Activated naive CD4-positive, alpha-beta T cell (primary cell): ENCODE measurements at places on chromosomes 12 and 14.

GRCh38 chr14:93790966-93791365 lies 2.7 kb upstream of the PRIMA1 start:
- no peak for DNase-seq

DNA sequence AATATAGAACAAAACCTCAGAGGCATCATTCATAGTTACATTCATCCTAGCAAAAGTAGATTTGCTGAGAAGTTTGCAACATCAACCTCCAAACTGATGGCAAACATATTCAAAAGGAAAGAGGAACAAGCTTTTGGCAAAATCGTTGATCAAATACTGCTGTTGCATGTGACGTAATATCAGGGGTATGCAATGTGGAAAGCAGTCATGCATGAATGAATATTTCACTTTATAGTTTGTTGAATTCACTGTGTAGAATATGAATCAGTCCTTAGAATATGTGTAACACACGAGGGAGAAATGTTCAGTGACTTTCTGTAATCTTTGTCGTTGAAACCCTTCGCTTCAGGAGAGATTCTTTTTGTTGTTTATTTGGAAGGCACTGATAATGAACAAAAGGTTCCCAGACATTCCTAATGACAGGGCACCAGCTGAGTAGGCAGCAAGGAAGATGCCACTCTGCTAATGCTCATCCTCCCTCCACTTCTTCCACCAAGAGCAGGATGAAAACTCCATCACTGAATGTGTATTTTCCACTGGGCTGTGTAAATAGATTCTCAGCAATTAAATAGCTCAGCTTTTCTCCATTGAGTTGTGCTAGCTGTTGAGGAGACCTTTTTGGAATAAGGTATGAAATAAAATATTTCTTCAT lies 126.1 kb downstream of the PELI2 start:
- DNase-seq = no peak

DNA sequence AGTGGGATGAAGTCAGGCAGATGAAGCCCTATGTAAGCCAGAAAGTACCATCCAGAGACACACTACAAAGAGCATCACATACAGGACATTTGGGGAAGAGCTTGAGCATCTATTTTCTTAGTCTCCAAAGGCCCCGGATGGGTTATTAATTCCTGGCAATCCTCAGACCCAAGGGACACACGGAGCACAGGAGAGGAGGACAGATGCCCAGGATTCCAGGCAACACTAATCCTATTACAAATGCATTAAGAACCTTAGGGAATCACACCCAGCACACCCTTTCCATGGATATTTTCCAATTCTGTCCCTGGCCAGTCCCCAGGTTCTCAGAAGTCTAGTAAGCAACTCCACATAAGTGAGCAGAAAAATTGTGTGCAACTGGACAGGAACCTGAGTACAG lies 65.9 kb downstream of the CMKLR1 start:
- DNase-seq = no peak

DNA sequence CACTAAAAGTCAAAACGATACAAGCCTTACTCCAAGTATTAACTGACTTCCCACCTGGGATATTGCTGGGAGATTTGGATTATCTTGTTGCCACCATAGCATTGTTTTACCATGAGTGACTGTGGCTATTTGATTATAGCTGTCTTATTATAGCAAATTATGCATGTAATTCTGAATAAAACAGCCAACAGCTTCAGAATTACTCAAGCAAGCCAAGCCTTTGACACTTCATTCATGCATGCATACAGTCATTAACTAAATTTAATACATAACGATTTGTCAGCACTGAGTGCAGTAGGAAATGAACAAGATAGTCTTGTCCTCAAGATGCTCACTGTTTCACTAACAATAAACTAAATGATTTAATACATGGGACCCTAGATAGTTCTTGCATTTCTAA lies 133.0 kb upstream of the FRMD6 start:
- DNase-seq = no peak

GRCh38 chr12:52501490-52501889 lies 8.4 kb upstream of the KRT6A start:
- no peak for DNase-seq

GRCh38 chr14:27672047-27672446 lies 1074.2 kb upstream of the NOVA1 start:
- no peak for DNase-seq

- no peak for DNase-seq
Observed at GRCh38 chr12:100608776-100609175, 35.3 kb downstream of the GAS2L3 start.

GRCh38 chr12:114626-115211 lies 48.2 kb downstream of the IQSEC3 start:
- no peak for DNase-seq

- no peak for DNase-seq
Observed at GRCh38 chr12:84315926-84316325, 596.7 kb downstream of the SLC6A15 start.

GRCh38 chr14:25069879-25070278 lies 19.9 kb upstream of the STXBP6 start:
- DNase-seq = no peak

- no peak for DNase-seq
Observed at GRCh38 chr14:35405304-35405996, 901 bp upstream of the NFKBIA start.

DNA sequence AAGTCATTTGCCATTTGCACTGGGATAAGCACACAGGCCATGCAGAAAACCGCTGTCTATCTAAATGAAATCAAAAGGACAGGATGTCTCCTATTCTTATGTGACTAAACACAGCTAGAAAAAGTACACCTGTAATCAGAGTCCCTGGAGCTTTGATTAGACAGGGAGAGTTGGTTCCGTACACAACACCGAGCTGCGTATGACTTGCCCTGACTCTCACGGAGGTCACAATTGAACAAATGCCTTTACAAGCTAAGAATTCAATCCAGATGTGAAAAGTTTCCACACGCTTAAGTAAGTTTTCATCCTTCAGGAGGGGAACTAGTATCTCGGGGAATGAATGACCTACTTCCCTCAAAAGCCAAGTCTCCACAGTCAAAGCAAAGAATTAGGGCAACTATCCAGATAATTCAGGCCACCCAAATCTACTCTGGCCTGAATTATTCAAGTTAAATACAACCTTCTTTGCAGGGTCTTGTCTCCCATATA lies 67.5 kb downstream of the RTN1 start:
- DNase-seq = no peak

GRCh38 chr12:92139634-92140150 lies 6.0 kb downstream of the BTG1 start:
- DNase-seq = no peak

DNA sequence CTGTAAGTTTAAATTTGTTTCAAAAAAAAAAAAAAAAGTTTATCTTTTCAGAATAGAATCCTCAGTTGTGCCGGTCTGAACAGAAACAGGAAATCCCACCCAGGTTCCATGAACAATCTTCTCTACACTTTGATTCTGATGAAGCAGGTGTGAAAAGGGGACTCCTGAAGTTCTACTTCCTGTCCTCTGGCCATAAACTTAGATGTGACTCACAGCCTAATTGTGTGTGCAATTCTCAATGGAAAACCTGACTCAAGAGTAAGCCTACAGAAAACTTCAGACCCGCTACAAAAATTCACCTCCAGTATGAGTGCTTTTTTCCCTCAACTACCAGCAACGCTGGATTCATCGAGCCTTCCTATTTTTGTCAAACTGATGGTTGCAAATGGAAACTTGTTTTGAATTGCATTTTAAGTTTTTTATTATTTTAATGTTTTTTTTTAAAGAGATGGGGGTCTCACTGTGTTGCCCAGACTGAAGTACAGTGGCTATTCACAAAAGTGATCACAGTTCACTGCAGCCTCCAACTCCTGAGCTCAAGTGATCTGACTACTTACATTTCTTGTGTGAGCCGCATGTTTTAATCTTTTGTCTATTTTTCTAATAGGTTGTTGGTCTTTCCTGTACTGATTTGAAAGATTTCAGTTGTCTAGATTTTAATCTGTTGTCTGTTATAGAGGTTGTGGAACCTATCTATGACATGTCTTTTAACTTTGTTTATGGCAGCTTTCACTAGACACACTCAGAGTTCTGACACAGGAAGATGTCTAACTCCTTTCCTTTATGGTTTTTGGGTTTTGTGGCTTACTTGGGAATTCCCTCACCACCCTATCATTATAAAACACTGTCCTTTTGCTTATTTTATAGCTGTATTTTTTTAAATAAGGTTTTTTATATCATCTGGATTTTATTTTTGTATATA lies 37.6 kb downstream of the ATG14 start:
- no peak for DNase-seq

DNA sequence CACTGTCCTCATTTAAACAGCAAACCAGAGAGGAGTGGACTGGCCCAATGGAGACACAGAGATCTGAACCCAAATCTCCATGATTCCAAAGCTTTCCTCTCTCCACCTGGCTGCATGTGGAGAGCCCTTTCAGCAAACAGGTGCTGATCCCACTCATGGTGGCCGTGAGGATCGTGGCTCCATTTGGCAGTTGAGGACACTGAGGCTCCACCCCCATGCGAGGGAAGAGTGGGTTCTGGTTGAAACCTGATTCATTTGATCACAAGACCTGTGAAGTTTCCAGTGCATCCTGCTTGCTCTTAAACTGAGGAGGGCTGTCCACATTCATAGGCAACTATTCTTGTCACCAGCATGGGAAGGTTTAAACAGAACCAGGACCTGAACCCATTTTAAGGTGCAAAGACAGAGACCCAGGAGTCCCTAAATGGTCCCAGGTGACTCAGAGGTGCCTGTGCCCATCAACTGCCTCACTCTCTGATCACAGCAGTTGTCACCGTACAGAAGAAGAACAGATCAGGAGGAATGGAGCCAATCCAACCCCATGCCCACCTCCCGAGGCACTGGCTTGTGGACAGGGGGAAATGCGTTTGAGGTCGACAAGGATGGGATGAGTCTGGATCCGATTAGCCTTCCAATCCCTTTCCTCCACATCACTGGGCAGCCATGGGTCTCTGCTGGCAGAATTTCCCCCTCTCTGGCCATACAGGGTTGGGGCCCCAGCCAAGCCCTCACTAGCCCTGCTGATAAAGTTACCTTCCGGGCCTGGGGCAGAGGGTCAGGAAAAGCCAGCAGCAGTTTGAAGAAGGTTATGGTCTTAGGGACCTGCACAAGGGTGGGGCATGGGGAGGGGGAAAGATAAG lies 45.5 kb upstream of the BCL11B start:
- DNase-seq = no peak

GRCh38 chr12:27979145-27979544 lies 6.6 kb upstream of the PTHLH start:
- DNase-seq = no peak

DNA sequence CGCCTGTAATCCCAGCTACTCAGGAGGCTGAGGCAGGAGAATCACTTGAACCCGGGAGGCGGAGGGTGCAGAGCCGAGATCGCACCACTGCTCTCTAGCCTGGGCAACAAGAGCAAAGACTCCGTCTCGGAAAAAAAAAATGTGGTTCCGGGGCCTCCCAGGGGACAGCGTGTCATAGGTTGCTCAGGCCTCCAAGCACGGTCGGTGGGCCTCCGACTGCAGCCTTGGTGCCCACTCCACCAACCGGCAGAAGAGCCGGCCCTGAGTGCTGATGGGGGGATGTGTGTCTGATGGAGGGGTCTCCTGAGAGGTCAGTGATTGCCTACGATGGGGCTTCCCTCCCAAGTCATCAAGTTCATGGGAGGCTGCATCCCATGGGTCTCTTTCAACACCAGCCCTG lies 15.9 kb downstream of the ZFYVE21 start:
- no peak for DNase-seq

- no peak for DNase-seq
Observed at GRCh38 chr12:113244047-113244460, 22.8 kb downstream of the TPCN1 start.

DNA sequence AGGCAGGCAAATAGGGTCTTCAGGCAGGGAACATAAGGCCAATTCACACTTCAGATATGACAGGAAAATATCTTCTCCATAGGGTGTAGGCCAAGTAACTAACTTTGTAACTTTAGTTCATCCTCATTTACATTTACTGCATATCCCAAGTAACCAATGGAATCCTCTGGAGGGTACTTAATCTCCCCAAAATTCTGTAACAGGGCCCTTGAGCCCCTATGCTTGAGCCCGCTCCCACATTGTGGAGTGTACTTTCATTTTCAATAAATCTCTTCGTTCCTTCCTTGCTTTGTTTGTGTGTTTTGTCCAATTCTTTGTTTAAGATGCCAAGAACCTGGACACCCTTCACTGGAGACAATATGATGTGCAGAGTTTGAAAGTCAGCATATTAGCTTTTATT lies 45.3 kb downstream of the FSCB start:
- no peak for DNase-seq

DNA sequence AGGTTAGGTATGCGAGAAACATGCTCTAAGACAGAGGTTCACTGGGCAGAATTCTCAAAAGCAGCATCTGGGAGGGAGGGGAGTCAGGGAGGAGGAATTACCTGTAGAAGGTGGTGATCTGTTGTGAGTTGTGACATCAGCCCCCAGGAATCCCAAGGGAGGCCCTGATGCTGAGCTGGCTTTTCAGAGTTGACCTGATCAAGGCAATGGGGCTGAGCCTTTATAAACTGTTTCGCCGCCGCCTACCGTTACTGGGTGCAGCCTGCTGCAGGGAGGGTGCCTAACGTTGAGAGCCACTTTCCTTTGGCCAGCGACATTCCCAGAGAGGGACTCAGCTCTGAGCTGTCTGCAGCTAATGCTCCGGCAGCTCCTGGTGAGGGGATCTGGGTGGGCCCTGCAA lies 257.9 kb upstream of the TMEM132C start:
- DNase-seq = no peak
